ENCODE measurements at places on chromosomes 1 and 21.

DNA sequence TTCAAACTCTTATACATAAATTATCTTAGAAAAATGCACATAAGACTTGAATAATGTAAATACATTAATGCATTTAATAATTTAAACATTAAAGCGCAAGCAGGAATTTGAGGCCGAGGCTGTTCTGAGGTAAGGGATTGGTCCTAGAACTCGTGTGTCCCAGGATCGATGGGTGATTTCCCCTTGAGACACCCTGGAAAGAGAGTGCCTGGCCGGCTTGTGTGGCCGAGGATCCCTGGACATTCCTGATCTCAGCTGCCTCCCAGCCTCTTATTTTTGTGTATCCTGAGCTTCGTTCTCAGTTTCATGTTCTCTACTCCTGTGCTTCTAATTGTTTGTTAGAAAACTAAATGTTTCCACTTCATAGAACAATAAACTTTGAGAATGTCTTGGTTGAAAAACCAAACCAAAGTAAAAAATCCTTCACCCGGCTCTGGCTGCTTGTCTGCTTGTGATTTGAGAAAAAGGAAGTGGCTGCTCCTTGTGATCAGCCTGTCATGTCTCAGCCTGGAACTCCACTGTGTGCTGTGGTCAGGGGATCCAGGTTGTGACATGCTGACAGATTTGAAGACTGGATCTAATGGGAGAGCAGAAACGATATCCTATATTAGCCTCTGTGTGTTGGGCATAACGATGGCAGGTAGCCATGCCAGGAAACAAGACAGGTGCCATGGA is 40.7 kb downstream of the PEX14 start:
- DNase-seq = no peak

DNA sequence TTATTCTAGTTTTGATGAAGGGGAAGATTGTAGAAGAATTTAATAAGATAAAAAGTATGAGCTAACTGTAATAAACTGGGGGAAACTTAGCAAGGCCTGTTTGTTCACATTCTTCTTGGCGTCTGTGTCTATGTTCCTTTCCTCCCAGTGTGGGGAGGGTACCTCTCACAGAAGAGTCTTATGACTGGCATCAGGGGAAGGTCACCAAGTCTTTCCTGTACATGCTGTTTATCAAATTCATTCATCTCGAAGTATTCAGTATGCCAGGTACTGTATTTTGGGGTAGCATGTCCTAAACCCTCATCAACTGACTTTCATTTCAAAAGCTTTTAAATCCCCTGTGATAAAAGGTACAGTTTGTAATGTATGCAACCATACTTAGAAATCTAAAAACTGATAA is 78.4 kb downstream of the HS2ST1 start:
- DNase-seq = no peak

- no peak for DNase-seq
Measured at GRCh38 chr21:45179568-45180245, 105.3 kb downstream of the ADARB1 start.

- no peak for DNase-seq
Measured at GRCh38 chr1:198135366-198135765, 21.4 kb upstream of the NEK7 start.

DNA sequence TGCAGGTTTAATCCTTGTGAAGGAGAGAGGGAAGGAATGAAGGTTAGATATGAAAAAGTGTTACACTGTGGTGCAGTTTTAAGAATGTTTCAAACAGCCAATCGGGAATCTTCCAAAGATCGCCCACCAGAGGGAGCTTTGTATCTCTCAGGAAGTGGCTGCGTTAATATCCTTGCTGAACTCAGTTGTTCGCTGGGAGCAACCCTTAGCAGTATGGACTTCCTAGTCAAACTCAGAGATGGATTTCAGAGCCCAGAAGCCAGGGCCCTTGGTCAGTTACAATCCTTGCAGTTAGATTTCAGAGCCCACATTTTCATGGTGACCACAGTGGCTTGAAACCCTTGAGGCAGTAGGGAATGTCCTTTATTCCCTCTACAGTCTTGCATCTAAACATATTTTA is 136.2 kb downstream of the NTNG1 start:
- no peak for DNase-seq

DNA sequence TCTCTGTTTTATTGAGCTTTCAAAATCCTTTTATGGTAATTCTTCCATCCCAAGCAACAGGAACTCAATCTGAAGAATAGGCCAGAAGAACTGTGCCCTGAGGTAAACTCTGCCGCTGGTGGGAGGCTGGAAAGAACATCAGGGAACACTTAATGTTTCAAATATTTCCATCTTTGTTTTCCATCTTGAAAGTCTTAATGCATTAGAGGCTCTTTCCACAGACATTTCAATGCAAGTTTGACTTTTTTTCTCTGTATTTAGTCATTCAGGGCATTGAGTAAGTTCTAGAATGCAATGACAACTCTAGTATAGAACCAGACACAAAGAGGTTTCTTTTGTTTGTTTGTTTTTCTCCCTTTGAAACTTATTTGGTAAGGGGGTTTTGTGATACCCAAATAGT is 61.5 kb downstream of the KIAA0040 start:
- no peak for DNase-seq

DNA sequence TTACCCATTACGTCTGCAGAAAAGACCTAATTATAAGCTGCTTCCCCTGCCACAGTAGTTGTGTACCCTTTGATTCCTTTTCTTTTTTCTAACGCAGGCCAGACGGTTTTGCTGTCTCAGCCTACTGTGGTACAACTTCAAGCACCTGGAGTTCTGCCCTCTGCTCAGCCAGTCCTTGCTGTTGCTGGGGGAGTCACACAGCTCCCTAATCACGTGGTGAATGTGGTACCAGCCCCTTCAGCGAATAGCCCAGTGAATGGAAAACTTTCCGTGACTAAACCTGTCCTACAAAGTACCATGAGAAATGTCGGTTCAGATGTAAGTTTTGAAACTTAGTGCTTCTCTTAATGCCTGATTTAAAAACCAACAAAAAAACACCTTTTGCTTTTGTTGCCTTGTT is 35.8 kb downstream of the ATF6 start:
- DNase-seq = no peak

GRCh38 chr1:25698252-25698651 is 81.7 kb downstream of the MAN1C1 start:
- DNase-seq = no peak

GRCh38 chr1:200887772-200888348 is 6.8 kb upstream of the INAVA start:
- DNase-seq = no peak

- DNase-seq = no peak
Measured at GRCh38 chr1:56284928-56285327, 294.4 kb downstream of the PLPP3 start.

DNA sequence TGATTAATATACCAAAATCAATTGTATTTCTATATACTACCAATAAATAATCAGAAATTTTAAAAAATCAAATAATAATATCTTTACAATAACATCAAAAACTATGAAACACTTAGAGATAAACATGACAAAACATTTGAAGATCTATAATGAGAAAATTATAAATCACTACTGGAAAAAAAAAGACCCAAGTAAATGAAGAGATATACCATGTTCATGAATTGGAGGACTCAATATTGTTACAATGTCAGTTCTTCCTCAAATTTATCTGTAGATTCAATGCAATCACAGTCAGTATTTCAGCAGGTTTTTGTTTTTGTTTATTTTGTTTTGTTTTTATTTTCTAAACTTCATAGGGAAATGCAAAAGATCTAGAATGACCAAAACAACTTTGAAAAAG is 4.2 kb upstream of the ITPKB start:
- DNase-seq = no peak

DNA sequence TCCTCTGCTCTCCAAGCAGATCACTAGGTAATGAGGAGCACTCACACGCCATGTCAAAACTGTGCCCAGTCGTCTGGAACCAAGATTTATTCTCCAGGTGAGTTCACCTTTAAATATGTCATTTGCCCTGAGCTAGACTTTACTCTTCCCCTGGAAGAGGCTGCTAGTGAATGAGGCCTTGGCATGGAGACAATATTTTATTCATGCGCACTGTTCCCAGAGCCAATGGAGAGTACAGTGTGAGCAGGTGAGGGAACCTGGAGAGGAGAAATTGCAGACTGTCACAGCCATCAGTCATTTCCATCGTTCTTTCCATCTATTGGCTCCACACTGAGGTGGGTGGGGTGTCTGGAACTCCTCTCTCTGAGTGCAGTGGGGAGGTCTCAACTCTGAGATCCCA is 333.6 kb downstream of the KCNH1 start:
- DNase-seq = no peak

DNA sequence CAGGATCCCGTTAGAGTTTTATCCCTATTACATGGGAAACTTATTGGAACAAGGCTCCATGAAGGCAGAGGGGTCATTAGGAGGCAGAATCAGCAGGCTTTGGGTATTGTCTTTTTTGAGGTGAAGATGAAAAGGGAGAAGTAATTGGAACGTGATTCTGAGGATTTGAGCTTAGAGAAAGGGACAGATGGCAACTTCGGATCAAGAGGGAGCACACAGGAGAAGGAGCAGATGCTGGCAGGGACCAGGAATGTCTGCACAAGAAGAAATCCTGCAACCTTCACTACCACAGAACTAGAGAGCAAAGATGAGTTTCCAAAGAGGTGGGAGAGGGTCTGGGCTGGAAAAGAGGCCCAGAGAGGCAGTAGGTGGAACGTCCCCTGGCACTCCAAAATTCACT is 202.8 kb downstream of the RRAGC start:
- DNase-seq = no peak

GRCh38 chr1:230091473-230092231 is 24.6 kb downstream of the GALNT2 start:
- DNase-seq = no peak

GRCh38 chr1:173163222-173163621 is 43.9 kb downstream of the TNFSF4 start:
- no peak for DNase-seq

DNA sequence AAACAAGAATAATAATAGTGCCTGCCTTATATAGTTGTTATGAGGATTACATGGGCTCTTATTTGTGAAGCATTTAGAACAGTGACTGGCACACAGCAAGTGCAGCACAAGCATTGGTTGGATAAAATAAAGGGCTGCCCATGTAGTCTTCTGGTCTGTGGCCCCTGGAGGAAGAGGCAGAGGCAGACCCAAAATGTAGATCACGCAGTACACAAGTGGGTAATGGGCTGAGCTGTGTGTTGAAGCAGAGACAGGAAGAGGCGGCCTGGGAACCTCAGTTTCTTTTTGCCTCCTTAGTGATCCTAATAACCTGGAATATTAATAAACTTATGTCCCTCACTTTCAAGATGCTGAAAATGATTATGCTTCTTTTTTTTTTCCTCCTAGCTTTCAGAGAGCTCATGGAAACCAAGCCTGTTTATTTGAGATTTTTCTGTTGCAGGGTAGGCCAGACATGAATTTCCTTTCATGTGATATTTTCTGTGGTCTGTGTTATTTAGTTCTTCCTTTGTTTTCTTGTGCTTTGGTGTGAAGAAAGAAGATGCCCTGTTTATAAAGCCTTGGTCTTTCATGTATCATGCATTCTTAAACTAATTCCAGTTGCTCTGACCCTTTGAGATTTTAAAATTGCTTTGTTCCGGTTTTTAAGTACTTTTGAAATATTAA is 42.5 kb downstream of the LRRC8D start:
- DNase-seq = no peak
